ENCODE measurements at places on chromosomes 5 and 9. TPM values are rescaled to one million over a fixed set of nuclear protein-coding genes. Genes with fewer than 3 reads are reported as not detected.
A peak's percentile ranks its signal among the peaks of the same experiment; 100 is the strongest.

The PCYOX1L gene
- 26.4 TPM for total RNA-seq

- DNase-seq: no peak
These were observed 45.1 kb downstream of the KIAA1958 start for GRCh38 chr9:112531666-112532282.

DNA sequence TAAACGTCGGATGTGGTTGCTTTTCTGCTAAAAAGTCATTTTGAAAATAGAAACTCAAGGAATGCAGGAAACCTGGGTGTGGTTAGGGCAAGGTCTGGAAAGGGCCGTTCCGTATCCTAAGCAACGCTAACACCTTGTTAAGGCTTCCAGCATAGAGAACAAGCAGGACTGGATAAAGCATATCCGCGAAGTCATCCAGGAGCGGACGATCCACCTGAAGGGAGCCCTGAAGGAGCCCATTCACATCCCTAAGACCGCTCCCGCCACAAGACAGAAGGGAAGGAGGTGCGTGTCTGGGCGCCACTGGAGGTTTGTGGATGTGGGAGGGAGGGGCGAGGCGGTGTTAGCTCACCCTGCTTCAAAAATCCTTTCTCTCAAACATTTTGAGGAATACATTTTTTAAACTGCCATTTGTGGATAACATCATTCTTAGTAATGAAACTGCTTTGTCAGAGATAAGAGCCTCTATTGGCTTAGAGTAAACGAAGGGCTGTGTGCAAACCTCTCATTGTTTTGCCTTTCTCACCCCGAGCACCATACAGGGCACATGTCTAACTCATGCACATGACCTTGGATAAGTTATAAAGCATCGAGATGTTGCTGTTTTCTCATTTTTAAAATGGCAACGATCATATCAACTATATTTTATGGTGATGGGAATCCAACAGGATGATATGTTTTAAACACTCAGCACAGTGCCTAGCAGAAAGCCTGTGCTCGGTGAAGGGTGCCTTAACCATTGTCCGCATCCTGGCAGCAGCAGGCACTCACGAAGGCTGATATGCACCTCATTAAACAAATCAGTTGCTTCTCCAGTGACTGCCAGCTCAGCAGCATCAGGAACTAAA lies 175.7 kb upstream of the OTULINL start:
- DNase-seq: no peak

GRCh38 chr9:7980041-7980440 lies 180.5 kb upstream of the DMAC1 start:
- no peak for DNase-seq

DNA sequence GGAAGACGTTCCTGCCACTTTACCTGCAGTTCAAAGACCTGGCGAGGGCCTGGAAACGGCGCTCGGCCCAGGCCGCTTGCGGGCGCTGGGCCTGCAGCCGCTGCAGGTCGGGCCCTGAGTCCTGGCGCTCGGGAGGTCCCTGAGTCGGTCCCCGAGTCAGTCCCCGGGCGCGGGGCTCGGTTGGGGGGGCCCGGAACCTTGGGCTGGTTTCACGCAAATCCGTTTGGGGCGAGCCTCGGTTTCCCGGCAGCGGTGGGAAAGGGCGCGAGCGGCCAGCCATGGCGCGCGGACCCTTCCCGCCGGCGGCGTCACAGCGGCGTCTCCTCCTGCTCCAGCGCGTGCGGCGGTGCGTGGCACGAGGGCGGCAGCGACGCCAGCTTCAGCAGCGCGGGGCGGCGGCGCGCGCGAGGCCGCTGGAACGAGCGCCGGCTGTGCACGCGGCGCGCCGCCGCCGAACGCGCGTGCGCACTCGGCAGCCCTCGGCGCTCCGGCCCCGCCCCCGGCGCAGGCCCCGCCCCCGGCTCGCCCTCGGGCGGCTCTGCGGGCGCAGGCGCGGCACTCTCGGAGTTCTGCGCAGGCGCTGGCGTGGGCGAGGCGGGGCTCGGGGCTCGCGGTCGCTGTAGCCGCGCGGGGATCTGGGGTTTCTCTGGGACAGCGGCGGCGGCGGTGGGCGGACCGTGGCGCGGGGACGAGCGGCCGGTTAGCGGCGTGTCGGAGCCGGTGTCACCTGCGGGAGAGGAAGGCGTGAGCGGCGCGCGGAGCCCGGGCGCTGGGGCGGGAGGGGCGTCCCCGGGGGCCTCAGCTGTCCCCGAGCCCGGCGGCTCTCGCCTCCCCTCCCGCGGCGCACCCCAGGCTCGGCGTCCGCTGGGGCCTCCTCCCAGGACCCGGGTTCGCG lies 29.9 kb downstream of the EXOC3 start:
- peak; percentile 76 for DNase-seq

GRCh38 chr5:82218374-82219156 lies 59.6 kb downstream of the RPS23 start:
- no peak for DNase-seq

The PDZD2 gene
- not detected for total RNA-seq

DNA sequence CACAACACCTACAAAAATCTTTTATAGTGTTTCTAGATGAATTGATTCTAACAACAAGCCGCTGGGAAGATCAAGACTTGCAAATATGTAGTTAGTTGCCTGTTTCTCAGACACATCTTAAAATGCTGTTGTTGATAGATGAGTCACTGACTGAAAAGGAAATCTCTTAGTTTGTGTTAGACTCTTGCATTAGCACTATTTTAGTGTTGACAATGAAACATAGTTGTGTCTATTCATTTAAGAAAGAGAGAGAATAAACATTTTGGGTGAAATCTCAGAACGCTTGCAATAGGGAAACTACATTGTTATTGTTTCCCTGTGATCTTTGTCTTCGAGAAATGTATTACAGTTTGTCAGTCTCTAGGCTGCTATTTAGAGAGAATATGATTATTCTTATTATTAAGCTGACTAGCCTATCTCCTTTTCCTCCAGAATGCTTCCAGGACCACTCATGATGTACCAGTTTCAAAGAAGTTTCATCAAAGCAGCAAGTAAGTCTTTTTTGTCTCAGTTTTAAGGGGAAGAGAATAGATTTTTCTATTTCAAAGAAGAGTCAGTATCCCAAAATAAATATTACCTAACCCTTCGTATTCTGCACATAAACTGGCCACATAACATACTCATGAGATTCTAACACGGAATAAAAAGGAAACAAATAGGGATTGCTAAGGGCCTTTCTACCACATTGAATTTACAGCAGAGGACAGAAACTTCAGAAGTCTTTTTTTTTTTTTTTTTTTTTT lies 285.6 kb downstream of the ARHGAP26 start:
- DNase-seq: peak; percentile 81

DNA sequence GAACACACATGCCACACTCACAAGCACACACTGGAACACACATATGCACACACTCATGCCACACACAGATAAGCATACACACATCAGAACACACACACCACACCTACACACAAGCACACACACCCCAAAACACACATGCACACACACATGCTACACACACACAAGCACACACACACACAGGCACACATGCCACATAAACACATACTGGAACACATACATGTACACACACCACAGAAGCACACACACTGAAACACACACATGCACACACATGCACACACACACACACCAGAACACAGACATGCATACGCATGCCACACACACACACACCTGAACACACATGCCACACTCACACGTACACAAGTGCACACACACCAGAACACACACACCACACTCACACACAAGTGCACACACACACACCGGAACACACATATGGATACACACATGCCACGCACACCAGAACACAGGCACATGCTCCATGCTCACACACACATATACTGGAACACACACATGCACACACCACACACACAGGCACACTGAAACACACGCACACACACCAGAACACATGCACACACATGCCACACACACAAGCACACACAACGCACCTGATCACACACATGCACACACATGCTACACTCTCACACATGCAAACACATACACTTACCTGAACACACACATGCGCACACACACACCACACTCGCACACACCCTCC lies 78.0 kb upstream of the IRX4 start:
- DNase-seq: no peak

The SLC24A2 gene
- total RNA-seq: not detected

DNA sequence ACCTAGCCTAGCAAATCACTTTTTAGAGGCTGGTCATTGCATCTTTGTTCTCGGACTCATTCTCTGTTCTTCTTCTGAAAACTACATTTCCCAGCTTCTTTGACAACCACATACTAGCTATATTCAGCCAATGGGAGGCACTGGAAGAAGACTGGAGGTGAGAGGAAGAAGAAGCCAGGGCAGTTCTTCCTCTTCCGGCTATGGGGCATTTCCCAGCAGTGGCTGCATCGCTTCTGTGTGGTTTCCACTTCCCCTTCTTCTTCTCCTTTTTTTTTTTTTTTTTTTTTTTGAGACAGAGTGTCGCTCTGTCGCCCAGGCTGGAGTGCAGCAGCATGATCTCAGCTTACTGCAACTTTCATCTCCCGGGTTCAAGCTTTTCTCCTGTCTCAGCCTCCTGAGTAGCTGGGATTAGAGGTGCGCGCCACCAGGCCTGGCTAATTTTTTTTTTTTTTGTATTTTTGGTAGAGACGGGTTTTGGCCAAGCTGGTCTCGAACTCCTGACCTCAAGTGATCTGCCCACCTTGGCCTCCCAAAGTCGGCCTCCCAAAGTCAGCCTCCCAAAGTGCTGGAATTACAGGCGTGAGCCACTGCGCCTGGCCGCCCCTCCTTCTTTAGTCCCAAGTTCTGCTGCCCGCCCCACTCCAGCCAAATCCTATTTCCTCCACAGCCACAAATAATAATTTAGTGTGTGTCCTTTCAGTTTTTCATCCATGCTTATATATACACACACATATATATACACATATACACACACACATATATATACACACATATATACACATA lies 6.9 kb upstream of the UBAP1 start:
- no peak for DNase-seq

DNA sequence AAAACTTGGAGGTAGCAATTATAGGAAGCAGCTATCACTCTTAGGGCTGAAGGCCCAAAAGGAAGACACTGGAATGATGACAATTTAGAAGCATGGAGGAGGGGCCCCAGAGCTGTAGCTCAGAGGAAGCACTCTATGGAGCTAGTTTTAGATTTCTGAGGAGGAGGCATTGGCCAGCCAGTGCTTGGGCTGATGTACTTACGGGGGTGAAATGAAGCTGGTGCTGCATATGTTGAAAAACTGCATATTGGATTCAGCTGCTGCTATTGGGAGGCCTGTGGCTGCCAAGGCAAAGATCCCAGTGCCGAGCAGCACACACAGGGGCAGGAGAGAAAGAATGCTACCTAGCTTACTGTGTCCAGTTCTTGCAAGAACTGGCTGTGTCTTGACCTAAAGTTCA lies 53.9 kb upstream of the HMHB1 start:
- DNase-seq: no peak

The HNRNPA0 gene
- total RNA-seq: 21.0 TPM

The OLFML2A gene
- 7.8 TPM for total RNA-seq

GRCh38 chr5:28215091-28215490 lies 1176.7 kb upstream of the CDH9 start:
- DNase-seq: no peak

- DNase-seq: no peak
These were observed 29.6 kb downstream of the MAML1 start for GRCh38 chr5:179762079-179762780.

The CCDC171 gene
- total RNA-seq: 0.53 TPM

DNA sequence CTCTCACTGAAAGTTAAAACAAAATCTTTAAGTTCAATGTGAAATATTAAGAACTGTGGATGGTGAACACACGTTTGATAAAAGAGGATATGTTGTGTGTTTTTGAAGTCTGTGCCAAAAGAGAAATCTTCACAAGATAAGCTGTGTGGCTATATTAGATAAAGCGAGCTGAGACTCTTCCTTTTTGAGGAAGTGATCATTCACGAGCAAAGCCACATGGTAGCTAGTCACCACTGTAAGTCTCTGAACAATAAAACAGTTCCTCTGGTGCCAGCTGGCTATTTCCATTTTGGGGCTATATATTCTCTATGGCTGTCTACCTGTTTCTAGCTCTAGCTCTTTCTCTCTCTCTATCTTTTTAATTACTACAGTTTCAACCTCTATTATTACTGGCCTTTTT lies 1849.2 kb upstream of the C9orf72 start:
- DNase-seq: no peak

DNA sequence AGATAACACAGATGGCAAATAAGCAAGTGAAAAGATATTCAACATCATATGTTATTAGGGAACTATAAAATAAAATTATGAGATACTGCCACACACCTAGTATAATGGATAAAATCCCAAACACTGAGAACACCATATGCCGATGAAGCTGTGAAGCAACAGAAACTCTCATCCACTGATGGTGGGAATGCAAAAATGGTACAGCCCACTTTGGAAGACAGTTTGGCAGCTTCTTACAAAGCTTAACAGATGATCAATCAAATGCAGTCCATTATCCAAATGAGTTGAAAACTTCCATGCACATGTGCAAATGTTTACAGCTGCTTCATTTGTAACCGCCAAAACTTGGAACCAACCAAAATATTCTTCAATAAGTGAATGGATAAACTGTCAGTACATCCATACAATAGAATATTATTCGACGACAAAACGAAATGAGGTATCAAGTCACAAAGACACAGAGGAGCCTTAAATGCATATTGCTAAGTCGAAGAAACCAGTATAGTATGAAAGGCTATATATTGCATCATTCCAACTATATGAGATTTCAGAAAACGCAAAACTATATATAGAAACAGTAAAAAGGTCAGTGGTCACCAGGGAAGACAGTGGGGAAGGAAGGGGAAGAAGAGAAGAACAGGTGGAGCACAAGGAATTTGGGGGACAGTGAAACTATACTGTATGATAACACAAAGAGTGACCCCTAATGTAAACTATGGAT lies 14.9 kb downstream of the PFDN1 start:
- no peak for DNase-seq

GRCh38 chr9:86885232-86885631 lies 62.1 kb downstream of the GAS1 start:
- DNase-seq: no peak

DNA sequence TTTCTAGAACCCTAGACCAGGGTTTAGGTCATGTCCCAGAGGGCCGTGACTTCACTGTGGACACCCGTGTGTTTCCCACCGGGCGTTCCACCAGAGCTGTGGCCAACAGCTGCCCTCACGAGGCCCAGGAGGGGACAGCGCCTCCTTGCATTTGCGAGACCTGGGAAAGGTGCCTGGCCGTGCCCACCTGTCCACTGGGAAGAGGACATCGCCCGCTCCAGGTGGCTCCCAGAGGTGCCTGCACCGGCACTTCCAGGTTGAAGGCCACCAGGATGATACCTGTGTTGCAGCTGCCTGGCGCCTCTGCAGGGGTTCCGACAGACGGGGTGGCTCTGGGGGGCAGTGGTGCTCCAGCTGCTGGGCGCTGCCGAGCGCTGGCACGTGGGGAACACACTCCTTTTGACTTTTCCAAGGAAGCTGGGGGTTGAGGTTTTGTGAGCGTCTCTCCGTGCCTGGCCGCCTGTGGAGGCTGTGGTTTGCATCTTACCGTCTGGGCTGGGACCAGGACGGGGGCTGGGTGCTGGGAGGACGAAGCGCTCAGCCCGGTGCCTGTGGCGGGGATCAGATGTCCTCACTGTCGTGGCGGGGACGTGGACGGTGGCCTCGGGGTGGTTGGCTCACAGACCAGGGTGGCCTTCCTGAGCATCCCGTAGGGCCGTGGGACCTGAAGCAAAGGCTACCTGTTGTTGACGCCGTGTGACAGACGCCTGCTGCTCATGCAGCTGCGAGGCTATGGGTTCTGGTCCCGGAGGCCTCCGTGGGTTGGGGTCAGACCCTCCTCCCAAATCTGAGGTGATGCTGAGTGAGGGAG lies 19.2 kb downstream of the NKD2 start:
- no peak for DNase-seq

Measured in SJSA1 (cell line).